LoVo (cell line): ENCODE measurements at places on chromosomes 6 and 20.

- no peak for DNase-seq
These were observed 9.8 kb downstream of the PAQR8 start for GRCh38 chr6:52371656-52372191.

DNA sequence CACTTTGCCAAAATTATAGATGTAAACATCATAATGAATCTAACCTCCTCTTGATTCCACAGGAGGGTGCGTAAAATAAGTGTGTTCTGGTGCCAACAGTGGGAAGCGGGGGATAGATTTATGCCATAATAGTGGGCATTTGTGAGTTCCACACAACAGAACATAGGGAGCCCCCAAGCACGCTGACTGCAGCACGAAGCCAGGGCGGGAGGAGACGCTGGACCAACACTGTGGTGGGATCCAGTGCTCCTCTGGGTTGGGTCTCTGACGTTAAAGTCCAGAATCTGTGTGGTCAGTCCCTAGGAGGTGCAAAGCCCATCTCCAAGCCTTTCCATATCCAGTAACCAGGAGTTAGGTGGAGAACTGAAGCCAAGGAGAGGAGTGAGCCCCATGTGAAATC lies 1.8 kb upstream of the TTLL2 start:
- no peak for DNase-seq

DNA sequence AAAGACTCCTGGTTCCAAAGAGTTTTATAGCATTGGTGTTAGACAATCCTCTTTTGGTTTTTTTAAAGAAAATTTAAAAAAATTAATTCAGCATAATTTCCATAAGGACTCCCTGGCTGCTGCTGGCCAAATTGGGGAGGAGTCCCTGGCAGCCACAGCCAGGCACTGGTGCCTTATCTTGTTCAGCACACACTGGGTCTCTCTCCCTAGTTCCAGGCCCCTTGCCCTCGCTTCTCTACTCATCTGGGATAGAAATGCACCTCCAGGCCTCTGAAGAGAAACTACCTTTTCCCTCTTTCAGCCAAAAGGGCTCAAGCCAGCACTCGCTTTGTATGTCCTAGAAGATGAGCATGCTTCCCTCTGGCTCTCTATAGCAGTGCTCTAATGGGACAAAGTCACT lies 13.4 kb upstream of the MAPK13 start:
- DNase-seq: no peak

GRCh38 chr6:35638679-35639078 lies 50.0 kb downstream of the FKBP5 start:
- DNase-seq: no peak

GRCh38 chr6:10271982-10272381 lies 142.9 kb downstream of the TFAP2A start:
- no peak for DNase-seq

DNA sequence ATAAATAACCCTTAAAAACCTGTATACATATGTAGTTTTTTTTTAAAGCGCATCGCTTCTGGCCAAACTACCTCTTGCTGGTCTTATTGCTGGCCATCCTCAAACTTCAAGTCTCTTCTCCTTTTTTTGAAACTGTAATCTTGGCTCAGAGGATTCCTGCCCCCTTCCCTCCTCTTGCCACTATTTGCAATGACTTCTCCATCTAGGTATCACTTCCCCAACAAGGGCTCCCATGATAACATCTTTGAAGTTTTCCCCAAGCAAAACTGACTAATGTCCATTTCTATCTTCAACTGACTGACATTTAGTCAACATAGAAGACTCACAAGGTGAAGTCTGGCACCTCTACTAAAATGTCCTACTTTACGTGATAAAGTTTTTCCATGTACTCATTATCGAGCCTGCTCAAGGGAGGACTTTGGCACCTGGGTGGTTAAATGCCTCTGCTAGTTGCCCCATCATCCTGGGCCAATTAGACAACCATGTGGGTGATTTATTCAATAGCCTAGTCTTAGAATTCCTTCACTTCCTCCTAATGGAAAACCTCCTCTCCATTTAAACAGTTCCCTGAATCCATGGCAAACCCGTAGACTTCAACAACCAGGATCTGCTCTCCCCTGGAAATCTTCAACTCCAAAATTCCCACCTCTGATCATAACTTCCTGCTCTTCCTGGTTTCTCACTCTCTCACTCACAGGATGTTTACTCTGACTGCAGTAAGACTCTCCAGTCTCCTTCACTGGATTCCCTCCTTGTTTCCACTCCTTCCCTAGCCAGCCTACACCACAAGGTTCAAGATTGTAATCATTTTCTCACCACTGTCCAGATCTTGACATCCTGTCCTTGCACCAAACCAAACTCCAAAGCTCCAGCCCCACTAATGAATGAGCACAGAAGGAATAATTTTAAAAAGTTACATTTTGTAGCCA lies 9.4 kb upstream of the PLAGL1 start:
- DNase-seq: no peak

- no peak for DNase-seq
These were observed 38.5 kb downstream of the TSPYL4 start for GRCh38 chr6:116215414-116215813.

DNA sequence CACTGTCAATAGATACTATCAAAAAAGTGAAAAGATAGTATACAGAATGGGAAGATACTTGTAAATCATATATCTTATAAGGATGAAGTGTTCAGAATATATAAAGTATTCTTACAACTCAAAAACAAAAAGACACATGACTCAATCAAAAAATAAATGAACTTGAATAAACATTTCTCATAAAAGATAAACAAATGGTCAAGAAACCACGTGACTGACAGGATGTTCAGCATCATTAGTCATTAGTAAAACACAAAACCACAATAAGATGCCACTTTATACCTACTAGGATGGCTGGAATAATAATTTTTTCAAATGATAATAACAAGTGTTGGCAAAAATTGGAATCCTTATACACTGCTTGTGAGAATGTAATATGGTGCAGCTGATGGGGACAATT lies 729.1 kb upstream of the HS3ST5 start:
- DNase-seq: no peak

DNA sequence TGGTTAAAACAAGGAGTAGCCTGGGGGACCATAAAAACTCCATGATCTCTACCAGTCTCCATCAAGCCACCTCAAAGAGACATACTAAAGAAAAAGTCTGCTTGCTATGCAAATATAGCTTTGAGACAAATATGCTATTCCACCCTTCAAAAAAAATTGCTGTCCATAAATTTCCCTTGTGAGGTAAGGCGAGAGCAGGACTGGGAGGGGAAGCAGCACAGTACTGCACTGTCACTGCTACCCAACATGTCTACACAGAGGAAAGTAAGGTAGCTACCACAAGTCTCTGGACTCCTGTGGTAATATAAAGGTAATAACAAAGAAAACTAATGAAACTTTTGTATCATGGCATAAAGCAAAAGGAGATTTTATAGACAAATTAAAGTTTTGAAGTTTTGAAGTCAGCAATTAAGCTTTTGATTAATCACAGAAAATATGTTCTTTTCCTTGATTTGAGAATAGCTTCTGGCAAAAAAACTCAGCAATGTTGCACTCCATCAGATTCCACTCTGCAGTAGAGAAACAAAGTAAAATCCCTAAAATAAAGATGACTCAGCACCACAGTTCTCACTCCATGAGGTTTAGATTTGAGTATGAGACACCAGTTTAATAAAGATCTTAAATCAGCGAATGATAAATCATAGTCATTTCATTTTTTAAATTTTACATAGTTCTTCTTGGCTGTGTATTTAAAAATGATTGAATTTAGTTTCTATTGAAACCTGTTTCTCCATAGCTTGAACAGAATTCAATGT lies 602.4 kb downstream of the COL12A1 start:
- no peak for DNase-seq

DNA sequence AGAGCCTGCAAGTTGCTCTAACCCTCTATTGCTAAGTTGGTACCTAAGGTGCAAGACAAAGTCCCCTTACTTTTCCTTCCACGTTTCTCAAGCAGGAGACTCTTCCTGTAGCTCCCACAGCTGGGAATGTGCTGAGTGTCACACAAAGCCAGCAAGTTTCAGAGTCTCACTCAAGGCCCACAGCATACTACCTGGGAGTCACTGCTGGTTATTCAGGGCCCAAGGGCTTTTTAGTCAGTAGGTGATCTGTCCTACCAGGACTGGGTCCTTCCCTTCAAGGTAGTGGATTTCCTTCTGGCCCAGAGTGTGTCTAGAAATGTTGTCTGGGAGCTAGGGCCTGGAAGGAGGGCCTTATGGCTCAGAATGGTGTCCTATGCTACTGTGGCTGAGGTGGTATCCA lies 261.9 kb upstream of the CITED2 start:
- DNase-seq: no peak

GRCh38 chr20:5722927-5723326 lies 27.3 kb upstream of the SHLD1 start:
- no peak for DNase-seq

- DNase-seq: no peak
These were observed 121.7 kb upstream of the TMEM181 start for GRCh38 chr6:158438226-158438625.

DNA sequence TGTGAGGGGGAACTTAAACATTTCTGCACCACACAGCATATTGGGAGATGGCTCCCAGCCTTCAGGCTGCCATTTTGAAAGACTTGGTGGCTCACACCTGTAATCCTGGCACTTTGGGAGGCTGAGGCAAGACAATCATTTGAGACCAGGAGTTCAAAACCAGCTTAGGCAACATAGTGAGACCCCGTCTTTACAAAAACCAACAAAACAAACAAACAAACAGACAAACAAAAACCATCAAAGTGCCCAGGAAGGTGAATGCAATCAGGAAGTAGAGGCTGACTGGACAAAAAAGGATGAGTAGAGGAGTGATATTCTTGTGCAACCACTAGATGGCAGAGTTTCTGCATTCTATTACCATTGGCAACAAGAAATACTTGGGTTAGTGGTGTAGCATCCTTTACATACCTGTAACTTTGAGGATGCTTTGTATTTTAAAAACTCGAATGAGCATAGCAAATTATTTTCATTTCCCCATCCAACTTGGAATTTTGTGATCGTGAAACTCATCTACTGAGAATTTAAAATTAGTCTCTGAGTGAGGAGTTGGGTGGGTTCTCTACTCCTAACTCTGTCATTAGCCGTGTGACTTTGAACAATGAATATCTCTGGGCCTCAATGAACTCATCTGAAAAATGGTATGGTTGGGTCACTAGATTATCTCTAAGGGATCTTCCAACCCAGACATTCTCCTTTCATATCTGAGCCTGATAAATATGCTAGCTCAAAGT lies 84.4 kb downstream of the CRYBG1 start:
- peak; percentile 80 for DNase-seq

- no peak for DNase-seq
These were observed 43.5 kb downstream of the OR2B6 start for GRCh38 chr6:28000351-28001045.

DNA sequence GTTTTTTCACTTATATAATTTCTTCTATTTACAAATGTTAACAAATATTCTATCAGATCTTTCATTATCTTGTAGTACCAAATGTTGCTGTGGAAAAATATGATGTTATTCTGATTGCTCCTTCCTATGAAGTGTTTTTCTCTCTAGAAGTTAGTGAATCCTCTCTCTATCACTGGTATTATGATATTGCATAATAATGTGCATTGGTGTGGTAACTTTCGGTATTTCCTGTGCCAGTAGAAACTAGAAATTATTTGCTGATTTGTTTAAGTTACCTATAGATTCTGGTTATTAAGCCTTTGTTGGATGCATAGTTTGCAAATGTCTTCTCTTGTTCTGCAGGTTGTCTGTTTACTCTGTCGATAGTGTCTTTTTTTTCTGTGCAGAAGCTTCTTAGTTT lies 342.5 kb downstream of the CENPW start:
- no peak for DNase-seq
